ENCODE measurements at places on chromosomes 6 and 20. TPM values are rescaled to one million over a fixed set of nuclear protein-coding genes. Genes with fewer than 3 reads are reported as not detected.

DNA sequence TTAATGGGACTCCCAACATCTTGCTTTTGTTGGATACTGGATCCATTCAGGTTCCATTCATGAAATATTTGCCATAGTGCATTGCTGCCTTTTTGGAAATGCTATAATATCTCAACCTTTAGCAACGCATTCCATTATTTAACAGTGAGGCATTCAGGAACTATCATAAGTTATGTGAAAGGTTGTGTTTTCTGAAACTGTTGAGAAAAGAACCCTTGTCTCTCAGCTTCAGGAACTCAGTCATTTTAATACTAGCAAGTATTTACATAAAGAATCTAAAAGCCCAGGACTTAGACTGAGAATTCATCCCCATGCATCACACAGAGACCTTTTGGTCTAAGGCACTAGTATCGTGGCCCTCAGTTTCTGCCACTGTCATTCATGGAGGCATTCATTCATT, 24.9 kb upstream of the SASH1 start:
- no peak for DNase-seq

GRCh38 chr6:40721271-40721952, 134.2 kb upstream of the LRFN2 start:
- peak; percentile 56 for DNase-seq

GRCh38 chr20:32357869-32358631, at the start of gene ASXL1:
TSS of gene ASXL1 (plus strand) at chr20:32358331. CDS start at chr20:32358776, 445 bp downstream.
- DNase-seq: peak; percentile 99

- no peak for DNase-seq
These were observed 45.0 kb downstream of the BMP2 start for GRCh38 chr20:6812530-6812929.

DNA sequence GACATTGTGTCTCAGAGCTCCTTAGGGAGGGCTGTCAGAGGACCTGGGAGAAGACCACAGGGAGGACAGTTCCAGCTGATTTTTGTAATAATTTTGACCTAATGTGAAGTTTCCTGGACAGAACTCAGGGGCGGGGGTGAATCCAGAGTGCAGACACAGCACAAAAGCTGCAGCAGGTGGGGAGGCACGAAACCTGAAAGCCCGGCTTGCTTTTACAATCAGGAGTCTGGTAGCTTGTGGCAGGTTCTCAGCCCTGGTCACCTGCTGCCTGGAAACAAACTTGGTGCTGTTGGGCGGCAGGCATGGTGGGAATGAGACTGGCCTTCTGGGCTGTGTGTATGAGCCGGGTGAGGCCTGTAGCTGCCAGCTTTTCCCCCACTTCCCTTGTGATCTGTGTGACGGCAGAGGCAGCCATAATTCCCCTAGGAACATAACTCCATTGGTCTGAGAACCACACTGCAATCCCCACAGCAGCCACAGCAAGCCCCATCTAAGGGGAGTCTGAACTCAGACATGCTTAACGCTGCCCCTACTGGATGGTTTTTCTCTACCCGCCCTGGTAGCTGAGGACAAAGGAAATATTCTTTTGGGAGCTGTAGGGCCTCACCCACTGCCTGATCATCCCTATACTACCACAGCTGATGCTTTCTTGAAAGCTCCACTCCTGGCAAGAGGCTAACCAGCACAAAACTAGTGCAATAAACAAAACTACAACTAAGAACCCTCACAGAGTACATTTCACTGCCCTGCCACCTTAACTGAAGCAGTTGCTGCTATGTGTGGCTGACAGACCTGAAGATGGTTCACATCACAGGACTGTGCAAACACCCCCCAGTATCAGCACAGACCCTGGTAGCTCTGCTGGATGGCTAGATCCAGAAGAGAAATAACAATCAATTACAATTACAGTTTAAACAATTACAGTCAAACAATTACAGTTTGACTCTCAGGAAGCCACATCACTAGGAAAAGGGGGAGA, 1055.1 kb upstream of the GJE1 start:
- DNase-seq: peak; percentile 14

Gene MLIP
- total RNA-seq: 2.4 TPM

- peak; percentile 76 for DNase-seq
These were observed 570.4 kb upstream of the GJE1 start for GRCh38 chr6:141562186-141562811.

DNA sequence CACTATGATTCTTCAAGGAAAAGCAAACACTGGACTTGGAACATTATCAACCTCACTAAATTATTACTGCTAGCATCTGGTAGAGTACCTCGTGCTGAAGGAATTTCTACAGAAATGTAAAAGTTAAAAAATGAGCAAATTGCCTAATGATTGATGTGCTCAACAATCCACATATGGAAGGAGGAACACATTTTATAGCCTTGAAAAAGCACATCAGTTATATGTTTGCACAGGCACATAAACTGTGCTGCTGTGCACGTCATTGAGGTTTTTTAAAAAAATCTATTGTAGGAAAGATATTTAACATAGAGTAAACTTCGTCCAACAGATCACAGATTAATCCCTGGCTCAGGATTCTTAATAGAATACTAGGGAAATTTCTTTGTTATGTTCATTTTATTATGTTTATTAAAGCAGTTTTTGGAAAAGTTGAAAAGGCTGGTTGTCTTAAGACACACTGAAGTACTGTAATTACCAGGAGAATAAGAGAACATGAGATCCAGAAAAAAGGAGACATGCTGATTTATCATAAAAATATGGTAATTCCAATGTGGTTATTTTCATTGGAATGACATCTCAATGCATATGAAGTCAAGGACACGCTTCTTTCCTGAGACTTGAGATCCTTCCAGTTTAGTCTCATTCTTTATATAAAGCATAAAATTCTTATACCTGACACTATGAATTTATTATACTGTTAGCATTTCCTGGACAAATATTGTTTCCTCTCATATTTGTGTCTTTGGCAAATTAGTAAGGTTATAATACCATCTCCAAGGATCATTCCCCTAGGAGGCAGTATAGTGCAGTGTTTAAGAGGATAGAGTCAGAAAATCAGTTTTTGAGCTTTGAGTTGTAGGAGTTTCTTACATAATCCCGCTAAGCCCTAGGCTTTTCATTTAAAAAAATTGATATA, 511.1 kb downstream of the TENT5A start:
- DNase-seq: no peak

All from kidney (tissue), 22 donors.